HCT116 (cell line): ENCODE measurements at places on chromosomes 4 and X. TPM values are rescaled to one million over a fixed set of nuclear protein-coding genes. Genes with fewer than 3 reads are reported as not detected.

GRCh38 chrX:112688242-112688641 lies 8.5 kb upstream of the LHFPL1 start:
- no peak for DNase-seq
- H3K4me3 ChIP-seq = no peak overlapping the region

- H3K4me1 ChIP-seq = no peaks in the 10 kb centered on the region
- H3K4me3 ChIP-seq = no peak overlapping the region
- no peaks in the 10 kb centered on the region for H3K36me3 ChIP-seq
- no peak for DNase-seq
Observed at GRCh38 chr4:113024388-113024787, 25.1 kb upstream of the ANK2 start.

F8A2 gene
- total RNA-seq = not detected

CLDN2 gene
- 0.10 TPM for total RNA-seq

EPHA5 gene
- not detected for total RNA-seq

DNA sequence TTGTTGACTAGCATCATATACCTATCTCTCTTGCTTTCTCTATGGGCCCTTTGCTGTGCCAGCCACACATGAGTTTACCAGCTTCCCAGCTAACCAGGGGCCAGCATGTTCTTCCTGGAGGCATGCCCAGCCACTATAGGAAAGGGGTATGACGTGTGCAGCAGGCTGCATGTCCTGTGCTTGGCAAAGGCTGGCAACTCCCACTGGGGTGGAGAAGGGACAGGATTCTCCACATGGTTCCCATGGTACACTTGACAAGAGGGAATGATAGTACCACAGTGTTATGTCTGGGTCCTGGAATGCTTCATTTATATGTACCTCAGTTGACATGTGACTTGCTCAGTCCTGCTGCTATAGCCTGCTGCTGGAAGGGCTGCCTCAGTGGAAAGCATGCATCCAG lies 78.8 kb downstream of the TMEM164 start:
- DNase-seq = no peak
- no peak overlapping the region for H3K27ac ChIP-seq
- H3K36me3 ChIP-seq = no peaks in the 10 kb centered on the region

DNA sequence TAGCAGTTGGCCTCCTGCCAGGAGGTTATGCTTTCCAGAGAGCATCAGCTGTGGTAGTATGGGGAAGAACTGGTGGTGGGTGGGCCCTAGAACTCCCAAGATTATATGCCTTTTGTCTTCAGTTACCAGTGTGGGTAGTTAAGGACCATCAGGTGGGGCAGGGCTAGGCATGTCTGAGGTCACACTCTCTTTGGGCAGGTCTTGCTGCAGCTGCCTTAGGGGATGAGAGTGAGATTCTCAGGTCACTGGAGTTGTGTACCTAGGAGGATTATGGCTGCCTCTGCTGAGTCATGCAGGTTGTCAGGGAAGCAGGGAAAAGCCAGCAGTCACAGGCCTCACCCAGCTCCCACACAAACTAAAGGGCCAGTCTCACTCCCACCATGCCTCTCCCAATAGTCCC lies 172.9 kb upstream of the GYPA start:
- H3K36me3 ChIP-seq = no peaks in the 10 kb centered on the region
- no peaks in the 10 kb centered on the region for H3K4me1 ChIP-seq
- no peak overlapping the region for H3K4me3 ChIP-seq
- no peaks in the 10 kb centered on the region for H3K27me3 ChIP-seq

SLC9B1 gene
- total RNA-seq = 0.74 TPM

TCP11X2 gene
- not detected for total RNA-seq

DNA sequence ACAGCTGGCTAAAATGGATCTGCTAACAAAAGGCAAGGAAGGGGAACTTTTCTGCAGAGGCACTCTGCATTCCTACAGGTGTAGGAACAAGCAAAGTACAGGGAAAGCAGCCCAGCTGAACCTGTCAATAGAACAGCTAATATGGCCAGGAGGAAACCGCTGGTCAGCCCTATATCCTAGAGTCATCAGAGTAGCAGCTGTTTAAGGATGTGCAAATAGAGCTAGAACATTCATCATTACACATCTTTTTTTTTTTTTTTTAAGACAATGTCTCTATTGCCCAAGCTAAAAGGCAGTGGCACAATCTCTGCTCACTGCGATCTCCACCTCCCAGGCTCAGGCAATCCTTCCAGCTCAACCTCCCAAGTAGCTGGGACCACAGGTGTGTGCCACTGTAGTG lies 163.0 kb downstream of the BTC start:
- DNase-seq = no peak
- no peak overlapping the region for H3K4me3 ChIP-seq
- H3K36me3 ChIP-seq = no peaks in the 10 kb centered on the region
- H3K27ac ChIP-seq = peak overlapping the region; percentile 94
- peaks cover 99% of the 10 kb centered on the region for H3K4me1 ChIP-seq

DUSP21 gene
- total RNA-seq = not detected

NSG1 gene
- 0.12 TPM for total RNA-seq

- no peaks in the 10 kb centered on the region for H3K36me3 ChIP-seq
- peaks cover 17% of the 10 kb centered on the region for H3K4me1 ChIP-seq
- H3K27ac ChIP-seq = no peak overlapping the region
- peak; percentile 27 for DNase-seq
Observed at GRCh38 chrX:109472939-109473735, 8.7 kb downstream of the GUCY2F start.

GRCh38 chr4:145352438-145353145 lies 129.1 kb upstream of the SMAD1 start:
- H3K36me3 ChIP-seq = no peaks in the 10 kb centered on the region
- no peaks in the 10 kb centered on the region for H3K4me1 ChIP-seq
- H3K4me3 ChIP-seq = no peak overlapping the region
- DNase-seq = no peak
- no peak overlapping the region for H3K27ac ChIP-seq

HS6ST2 gene
- total RNA-seq = 24.6 TPM

DNA sequence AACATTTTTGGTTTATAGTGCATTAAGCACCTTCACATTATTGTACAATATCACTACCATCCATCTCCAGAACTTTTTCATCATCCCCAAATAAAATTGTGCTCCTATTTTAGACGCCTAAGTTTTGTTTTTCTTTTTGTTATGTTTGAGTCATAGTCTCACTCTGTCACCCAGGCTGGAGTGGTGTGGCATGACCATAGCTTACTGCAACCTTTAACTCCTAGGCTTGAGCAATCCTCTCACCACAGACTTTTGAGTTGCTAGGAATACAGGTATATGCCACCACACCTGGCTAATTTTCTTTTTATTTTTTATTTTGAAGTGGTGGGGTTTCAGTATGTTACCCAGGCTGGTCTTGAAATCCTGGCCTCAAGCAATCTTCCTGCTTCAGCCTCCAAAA lies 33.9 kb downstream of the PRSS12 start:
- no peak overlapping the region for H3K27ac ChIP-seq
- H3K27me3 ChIP-seq = no peaks in the 10 kb centered on the region
- no peak for DNase-seq
- H3K4me3 ChIP-seq = no peak overlapping the region
- H3K36me3 ChIP-seq = no peaks in the 10 kb centered on the region

DNA sequence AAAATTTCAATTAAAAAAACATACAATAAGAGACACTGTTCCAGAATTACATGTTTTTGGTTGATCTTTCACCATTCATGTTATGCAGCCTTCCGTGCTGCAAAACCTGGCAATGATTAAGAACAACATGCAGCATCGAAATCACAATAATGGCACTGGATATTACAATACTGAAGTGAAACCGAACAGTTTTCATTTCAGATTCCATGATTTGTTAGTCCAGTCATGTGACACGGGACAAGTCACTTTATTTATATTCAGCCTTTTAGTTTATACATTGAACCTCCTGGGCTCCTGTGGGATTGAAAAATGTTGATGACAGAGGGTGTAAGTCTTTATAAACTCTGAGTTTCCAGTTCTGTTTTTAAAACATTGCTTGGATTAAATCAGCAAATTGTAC lies 142.5 kb upstream of the TTC29 start:
- DNase-seq = no peak
- no peak overlapping the region for H3K27ac ChIP-seq
- H3K4me3 ChIP-seq = no peak overlapping the region
- H3K4me1 ChIP-seq = no peaks in the 10 kb centered on the region
- peaks cover 61% of the 10 kb centered on the region for H3K27me3 ChIP-seq

GRCh38 chrX:41728125-41728524 lies 4.1 kb downstream of the GPR82 start:
- no peaks in the 10 kb centered on the region for H3K36me3 ChIP-seq
- H3K4me3 ChIP-seq = no peak overlapping the region
- H3K4me1 ChIP-seq = no peaks in the 10 kb centered on the region

DNA sequence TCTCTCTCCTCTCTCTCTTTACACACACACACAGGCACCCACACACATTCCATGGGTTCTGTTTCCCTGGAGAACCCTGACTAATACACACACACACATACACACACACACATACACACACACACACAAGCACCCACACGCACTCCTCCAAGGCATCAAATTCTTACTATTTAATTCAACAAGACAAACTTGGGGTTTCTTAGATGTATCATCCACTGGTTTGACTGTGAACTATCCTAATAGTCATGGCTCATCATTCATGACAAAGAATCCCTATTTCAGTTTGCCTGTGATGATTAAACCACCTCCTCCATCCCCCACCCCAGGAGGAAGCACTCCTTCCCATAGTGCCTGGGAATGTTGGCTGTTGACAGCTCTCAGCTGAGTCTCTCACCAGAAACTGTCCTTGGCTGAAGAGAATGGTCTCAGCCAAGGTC lies 98.2 kb downstream of the USP46 start:
- H3K36me3 ChIP-seq = no peaks in the 10 kb centered on the region
- no peaks in the 10 kb centered on the region for H3K4me1 ChIP-seq
- DNase-seq = no peak
- H3K27me3 ChIP-seq = no peaks in the 10 kb centered on the region
- no peak overlapping the region for H3K27ac ChIP-seq

OTC gene
- not detected for total RNA-seq

PRR32 gene
- not detected for total RNA-seq

DNA sequence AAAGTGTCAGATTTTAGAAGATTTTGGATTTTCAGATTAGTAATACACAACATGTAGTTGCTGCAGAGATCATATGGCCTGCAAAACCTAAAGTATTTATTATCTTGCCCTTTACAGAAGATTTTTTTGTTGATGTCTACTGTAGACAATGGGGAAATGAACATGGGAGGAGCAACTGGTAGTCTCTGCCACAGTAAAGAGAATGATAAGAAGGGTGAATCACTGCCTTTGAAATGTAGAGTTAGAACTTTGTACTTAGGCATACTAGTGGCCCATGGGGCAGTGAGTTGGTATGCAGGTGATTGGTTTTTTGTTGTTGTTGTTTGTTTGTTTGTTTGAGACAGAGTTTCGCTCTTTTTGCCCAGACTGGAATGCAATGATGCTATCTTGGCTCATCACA lies 50.1 kb downstream of the GAB1 start:
- no peaks in the 10 kb centered on the region for H3K36me3 ChIP-seq
- no peak for DNase-seq
- H3K27me3 ChIP-seq = no peaks in the 10 kb centered on the region
- H3K27ac ChIP-seq = no peak overlapping the region
- H3K4me3 ChIP-seq = no peak overlapping the region

DNA sequence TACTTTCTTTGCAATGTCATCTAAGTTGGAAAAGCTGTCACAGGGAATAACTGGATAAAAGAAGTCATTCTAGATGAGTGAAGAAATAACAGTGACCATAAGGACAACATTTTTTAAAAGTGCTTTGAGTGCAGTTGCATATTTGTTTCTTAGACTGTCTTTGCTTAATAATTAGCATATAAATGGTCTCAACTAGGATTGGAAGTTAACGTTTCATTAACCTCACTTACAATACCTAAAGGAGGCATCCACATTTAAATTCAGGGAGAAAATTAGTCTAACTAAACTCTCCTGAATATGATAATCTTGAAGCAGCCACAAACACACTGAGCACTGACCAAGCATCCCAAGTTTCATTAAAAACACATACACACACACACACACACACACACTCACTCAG lies 780.7 kb downstream of the PCDH18 start:
- H3K36me3 ChIP-seq = no peaks in the 10 kb centered on the region
- H3K4me1 ChIP-seq = no peaks in the 10 kb centered on the region
- no peak overlapping the region for H3K27ac ChIP-seq
- DNase-seq = no peak
- no peaks in the 10 kb centered on the region for H3K27me3 ChIP-seq

GRCh38 chr4:6464842-6465588 lies 7.4 kb downstream of the PPP2R2C start:
- no peaks in the 10 kb centered on the region for H3K36me3 ChIP-seq
- H3K4me1 ChIP-seq = peaks cover 7% of the 10 kb centered on the region; the same call in 1 of the 2 replicates
- no peak overlapping the region for H3K4me3 ChIP-seq
- no peak overlapping the region for H3K27ac ChIP-seq

DNA sequence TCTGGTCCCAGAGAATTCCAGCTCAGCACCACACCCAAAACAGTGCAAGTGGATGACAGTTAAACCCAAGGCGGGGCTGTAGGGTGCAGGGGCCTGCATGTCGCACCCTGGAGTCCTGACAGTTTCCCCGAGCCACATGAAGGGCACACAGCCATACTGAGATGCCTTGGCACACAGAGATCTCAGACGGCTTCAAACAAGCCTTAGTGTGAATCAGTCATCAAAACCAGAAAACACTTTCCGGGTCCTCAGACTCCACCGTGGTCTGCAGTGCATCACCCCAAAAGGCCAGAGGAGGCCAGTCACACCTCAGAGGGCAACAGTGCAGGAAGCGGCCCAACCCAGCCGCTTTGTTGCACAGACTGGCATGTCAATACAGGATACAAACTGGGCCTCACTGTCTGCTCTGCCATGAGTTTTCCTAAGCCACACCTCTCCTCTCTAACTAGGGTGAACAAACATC lies 64.6 kb upstream of the ENPP6 start:
- no peak for DNase-seq
- H3K4me3 ChIP-seq = no peak overlapping the region
- H3K4me1 ChIP-seq = no peaks in the 10 kb centered on the region
- H3K36me3 ChIP-seq = no peaks in the 10 kb centered on the region
